ENCODE measurements at places on chromosomes 2 and 18. TPM values are rescaled to one million over a fixed set of nuclear protein-coding genes. Genes with fewer than 3 reads are reported as not detected.

DNA sequence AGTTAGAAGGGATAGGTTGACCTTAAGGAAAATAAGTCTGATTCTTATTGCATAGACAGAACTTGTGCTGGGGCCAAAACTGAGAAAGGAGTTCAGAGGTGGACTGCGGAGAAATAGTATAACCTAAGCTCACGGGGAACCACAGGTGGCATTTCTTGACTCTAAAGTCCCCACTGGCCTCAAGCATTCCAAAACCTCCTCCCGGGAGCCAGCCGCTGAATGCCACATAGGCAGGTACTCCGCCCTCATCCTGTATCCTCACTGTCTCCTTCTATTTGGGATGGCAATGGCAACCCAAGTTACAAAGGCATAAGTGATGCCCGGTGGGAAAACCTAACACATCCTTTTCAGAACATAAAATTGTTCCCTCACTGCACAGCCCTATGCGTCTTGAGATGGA is 173.0 kb downstream of the SP3 start:
- DNase-seq = no peak

GRCh38 chr2:181970160-181970794 is 15.4 kb upstream of the PPP1R1C start:
- DNase-seq = no peak

DNA sequence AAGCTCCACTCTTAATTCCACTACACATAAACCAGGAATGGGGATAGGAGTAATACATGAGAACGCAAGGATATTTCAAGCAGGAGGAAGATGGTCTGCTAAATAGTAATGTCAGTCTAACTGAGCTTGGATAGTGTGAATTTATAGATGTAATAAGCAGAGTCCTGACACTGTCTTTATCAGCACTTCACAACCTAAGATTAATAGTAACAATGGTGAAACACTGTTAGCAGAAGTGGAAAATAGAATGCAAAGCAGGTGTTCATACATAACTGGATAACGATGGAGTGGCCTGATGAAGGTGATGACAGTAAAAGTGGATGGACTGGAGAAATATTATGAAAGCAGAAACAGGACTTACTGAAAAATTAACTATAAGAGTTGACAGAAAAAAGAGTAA is 80.4 kb downstream of the ROCK2 start:
- no peak for DNase-seq

- DNase-seq = no peak
Observed at GRCh38 chr2:72676341-72677025, 149.3 kb downstream of the EXOC6B start.

- DNase-seq = no peak
Observed at GRCh38 chr2:41199334-41199733, 747.4 kb upstream of the SLC8A1 start.

- no peak for DNase-seq
Observed at GRCh38 chr2:54561010-54561409, 104.9 kb downstream of the SPTBN1 start.

- DNase-seq = no peak
Observed at GRCh38 chr2:237217995-237218616, 132.4 kb downstream of the COPS8 start.

- DNase-seq = no peak
Observed at GRCh38 chr18:49819823-49820671, 6.7 kb upstream of the ACAA2 start.

- DNase-seq = no peak
Observed at GRCh38 chr2:28360718-28361293, 31.9 kb upstream of the FOSL2 start.

- DNase-seq = peak; percentile 58
Observed at GRCh38 chr2:212539072-212539880, 674 bp upstream of the ERBB4 start.

DNA sequence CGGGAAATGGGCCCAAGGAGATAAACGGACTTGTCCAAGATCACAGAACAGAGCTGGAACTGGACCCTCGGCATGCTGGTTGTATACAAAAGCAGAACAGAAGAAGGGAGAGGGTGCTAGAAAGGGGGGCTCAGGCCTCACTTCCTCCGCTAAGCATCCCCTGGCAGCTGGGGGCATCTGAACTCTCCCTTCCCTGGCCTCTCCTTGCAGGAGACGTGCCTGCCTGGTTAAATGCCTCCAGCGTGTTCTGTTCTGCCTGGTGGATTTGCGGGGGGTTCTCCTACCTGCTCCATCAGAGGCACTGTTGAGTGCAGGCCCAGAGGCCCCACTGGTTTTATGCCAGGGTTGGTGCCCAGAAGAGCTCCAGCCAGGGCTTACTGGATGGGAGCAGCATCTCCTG is 124.7 kb downstream of the ZFP36L2 start:
- DNase-seq = no peak

DNA sequence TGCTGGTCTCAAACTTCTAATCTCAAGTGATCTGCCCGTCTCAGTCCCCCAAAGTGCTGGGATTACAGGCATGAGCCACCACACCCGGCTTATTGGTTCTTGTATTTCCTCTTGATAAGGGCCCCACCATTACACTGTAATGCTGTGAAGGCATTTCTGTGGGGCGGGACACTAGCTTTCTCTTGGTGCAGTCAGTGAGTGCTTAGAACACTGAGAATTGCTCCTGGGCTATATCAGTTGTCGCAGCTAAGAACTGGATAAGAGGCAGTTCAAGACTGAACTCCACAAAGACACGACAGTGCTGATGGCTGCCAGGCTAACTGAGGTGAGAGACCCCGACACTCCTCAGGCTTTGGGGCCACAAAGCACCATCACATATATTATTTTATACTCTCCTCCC is 2.1 kb downstream of the KHK start:
- no peak for DNase-seq

GRCh38 chr18:75090336-75090735 is 118.6 kb downstream of the PTGR3 start:
- no peak for DNase-seq

DNA sequence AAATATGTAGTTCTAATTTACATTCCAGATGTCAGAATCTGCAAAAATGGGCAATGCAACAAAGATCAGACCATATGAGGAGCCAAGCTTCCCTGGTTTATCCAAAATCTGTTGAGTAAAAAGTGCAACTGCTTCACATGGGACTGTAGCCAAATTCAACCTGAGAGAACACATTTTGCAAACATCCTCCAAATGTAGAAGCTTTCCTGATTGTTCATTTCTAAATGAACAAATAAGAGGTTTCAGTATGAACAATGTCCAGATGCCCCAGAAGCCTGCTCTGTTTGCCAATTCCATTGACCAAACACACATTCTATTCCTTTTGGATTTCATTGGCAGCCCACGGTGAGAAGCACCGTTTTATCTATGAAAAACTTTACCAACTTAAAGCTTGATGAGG is 117.9 kb upstream of the OSR1 start:
- no peak for DNase-seq

DNA sequence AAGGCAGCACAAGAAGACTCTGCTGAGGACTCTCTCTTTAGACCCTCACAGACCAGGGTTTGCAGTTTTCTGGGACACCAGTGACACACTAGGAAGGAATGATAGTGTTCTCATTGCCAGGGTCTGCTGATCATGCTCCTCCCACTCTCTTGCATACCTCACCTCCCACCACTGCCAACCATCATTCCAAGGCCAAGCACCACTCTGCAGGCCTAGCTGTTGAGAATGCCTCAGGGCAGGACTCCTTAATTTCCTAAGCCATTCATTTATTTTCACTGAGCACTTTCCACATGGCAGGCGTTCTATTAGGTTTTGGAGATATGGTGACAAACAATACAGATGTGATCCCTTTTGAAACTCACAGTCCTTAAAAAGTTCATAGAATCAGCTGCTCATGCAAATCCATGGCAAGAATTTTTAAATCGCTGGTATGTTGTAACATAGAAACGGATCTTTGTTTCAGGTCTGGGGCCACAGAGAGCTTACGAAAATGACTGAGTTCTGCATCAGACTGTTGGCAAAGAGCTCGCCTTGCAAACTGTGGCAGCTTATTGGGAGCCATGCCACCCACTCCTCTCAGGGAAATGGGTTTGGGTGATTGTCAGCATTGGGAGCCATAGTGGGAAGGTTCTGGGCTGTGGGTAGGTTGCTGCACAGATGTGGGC is 78.5 kb downstream of the XDH start:
- no peak for DNase-seq

DNA sequence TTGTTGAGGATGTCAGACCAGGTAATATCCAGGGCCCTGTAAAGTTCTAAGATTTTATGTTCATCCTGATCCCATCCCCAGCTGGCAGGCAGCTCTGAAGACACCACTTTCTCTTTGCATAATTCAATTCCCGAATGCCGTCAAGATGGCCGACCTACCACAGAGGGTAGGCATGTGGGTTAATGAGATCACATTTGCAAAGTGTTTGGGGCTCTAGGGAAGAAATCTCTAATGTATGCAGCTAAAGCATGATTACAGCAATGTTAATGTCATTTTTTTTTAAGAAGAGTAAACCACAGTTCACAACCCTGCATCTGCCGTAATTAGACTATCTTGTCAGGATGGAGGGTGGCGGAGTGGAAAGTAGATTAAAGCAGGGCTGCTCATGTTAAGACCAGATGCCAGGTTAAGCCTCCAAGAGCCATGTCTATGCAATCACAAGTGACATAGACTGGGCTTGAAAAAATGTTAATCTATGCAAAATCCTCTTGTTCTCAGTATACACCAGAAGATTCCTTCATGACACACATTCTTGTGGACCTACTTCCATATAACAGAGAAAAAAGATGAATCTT is 131.4 kb downstream of the ALK start:
- no peak for DNase-seq

DNA sequence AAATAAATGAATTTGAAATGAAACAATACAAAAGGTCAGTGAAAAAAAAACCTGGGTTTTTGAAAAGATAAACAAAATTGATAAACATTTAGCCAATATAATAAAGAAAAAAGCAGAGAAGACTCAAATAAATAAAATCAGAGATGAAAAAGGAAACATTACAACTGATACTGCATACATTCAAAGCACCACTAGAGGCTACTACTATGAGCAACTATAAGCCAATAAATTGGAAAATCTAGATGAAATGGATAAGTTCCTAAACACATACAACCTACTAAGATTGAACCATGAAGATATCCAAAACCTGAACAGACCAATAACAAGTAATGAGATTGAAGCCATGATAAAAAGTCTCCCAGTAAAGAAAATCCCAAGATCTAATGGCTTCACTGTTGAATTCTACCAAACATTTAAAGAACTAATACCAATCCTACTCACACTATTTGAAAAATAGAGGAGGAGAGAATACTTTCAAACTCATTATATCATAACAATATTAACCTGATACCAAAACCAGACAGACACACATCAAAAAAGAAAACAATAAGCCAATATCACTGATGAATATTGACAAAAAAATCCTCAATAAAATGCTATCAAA is 80.8 kb upstream of the CERS6 start:
- no peak for DNase-seq

DNA sequence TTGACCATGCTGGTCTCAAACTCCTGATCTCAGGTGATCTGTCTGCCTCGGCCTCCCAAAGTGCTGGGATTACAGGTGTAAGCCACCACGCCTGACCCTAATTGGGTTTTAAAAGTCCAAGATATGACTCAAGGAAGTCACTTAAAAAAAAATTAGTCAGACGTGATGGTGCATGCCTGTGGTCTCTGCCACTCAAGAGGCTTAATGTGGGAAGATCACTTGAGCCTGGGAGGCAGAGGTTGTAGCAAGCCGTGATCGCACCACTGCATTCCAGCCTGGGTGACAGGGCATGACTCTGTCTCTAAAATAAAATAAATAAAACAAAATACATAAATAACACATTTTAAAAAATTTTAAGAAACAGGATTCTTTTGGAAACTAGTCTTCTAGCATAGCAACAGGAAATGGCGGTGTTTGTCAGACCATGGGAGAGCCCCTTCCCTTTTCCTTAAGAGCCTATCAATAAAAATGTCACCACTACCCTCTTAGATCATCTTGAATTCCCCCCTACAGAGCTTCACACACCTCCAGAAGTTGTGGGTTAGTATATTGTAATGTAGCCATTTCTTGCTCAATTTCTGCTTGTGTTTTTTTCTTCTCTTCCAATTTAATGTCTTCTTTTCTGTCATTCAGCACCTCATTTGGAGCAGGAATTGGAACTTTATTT is 20.1 kb downstream of the SFT2D3 start:
- peak; percentile 26 for DNase-seq

DNA sequence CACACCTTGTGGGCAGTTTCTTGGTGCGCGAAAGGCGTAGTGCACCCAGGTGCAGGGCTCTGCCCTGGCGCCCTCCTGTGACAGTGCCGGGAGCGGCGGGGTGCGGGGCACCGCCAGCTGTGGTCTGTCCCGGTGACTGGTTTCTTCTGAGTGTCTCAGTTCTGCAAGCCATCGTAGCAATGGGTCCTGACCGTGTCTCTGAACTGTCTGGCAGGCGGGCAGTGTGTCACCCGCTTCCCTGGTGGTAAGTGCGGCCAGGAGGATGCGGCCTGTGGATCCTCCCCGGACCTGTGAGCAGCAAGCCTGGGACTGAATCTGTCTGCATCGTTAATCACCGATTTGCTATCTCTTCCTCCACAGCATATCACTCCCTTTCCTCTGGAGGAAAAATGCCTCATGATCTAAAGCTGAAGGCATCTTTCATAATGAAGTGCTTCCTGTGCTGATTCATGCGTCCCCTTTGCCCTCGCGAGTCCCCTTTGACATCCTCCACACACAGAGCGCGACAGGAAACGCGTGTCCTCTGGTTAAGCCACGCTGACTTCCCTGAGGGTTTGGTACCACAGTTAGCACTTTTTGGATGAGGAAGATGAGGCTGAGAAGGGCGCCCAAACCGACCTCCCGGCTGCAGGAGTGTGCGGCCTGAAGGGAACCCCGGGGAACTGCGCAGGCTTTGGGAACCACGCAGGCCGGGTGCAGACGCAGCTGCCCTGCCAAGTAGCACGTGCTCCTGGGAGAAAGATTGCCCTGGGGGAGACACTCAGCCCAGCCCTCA is 416.0 kb upstream of the HS6ST1 start:
- peak; percentile 79 for DNase-seq

DNA sequence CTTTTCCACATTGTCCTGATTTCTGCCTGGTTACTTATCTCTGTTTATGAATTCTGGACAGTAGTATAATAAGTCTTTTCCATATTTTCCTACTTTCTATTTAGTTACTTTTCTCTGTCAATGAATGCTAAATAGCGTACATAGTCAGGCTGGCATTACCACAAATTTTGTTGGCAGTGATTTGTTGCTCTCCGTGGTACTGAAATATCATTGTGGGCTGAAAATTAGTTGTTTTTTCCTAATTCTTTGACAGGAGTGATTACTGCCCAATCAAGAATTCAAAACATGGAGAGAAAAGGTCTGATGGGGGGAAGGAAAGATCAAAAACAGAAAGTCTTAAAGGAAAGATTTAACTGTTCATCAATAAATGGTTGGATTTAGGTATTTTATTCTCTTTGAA is 7.7 kb upstream of the GALNT13 start:
- no peak for DNase-seq

L3MBTL4 gene
- total RNA-seq = 10.1 TPM

WDR7 gene
- 37.7 TPM for total RNA-seq

SPDYA gene
- total RNA-seq = 0.55 TPM

MYL12A gene
- 556 TPM for total RNA-seq

C1QL2 gene
- total RNA-seq = not detected

PPP1CB gene
- total RNA-seq = 260 TPM

HMSD gene
- total RNA-seq = 4.7 TPM

Data from left lung (tissue), 14 donors.